Ascending aorta (tissue), 2 donors: ENCODE measurements at places on chromosomes 4 and X.

GRCh38 chrX:131762802-131763234 is 218.9 kb downstream of the OR13H1 start:
- peak; percentile 83 for DNase-seq

- no peak for DNase-seq
Measured at GRCh38 chr4:56007154-56007553, 58.4 kb downstream of the CEP135 start.

GRCh38 chrX:66162331-66162822 is 1.7 kb upstream of the HEPH start:
- DNase-seq: no peak

DNA sequence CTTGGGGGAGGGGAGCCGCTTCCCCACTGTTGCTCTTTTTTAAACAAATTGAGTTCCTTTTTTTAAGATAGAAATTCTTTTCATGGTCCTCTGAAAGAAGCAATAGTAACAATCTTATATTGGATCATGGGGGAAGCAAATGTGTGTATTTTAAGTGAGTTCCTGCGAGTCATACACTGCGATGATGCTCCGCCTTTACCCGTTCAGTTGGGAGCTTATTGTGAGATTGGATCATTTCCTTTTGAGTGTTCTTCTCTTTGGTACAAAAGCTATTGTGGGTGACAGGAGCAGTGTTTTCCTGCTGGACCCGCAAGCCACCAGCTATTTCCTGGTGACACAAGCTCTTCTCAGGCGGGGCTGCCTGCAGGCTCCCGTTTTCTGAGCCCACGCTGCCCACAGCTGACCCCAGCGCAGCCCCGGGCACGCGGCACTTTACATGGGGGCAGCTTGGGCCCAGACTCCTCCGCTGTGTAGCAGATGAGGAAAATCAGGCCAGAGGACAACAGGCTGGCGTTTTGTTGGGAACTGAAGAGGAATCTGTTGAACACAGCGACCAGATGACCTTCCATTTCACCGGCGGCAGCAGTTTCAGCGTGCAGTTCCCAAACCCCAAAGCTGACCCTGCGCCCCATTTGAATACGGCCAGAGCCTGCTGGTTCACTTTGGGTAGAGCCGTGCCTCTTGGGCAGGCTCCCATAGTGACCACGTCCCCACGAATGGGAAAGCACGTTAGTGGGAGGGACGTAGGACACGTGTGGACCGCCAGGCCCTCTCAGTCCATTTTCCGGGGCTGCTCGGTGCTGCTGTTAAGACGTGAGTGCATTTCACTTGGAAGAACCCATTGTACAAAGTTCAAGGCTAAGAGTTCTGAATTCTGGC is 12.2 kb downstream of the TADA2B start:
- DNase-seq: no peak

- no peak for DNase-seq
Measured at GRCh38 chrX:48578661-48579128, 4.4 kb downstream of the RBM3 start.

- DNase-seq: no peak
Measured at GRCh38 chr4:140839888-140840790, 84.0 kb upstream of the TBC1D9 start.

GRCh38 chr4:140233791-140234696 is 80.1 kb upstream of the MAML3 start:
- DNase-seq: no peak

DNA sequence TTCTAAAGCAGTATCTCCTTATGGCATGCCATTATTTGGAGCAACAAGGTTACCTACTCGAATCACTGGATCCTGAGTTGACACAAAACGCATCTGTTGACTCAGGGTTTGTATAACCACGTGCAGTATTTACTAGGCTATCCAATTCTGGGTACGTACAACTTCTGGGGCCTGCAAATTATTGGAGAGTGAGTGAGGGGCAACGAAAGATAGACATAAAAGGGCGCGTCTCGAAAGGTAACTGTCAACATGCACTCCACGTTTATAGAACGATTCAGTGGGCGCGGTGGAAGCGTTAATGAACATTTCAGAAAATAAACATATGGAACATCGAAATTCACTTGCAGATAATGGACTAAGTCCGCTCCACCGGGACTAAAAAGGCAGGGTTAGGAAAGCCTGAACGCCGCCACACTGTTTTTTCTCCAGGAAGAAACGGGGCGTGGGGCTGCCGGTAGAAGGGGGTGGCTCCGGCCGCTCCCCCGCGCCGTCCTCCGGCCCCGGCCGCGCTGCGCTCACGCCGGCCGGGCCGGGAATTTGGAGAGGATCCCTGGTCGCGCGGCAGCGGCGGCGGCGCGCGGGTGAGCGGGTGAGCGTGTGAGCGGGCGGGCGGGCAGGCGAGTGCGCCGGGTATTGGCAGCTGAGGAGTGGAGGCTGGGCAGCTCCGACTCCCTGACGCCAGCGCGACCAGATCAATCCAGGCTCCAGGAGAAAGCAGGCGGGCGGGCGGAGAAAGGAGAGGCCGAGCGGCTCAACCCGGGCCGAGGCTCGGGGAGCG is at the start of gene SMAD1:
SMAD1 (plus strand) TSS at position 690 of the 778 bp plus-strand sequence. CDS start 32,761 bp downstream, outside the sequence.
- DNase-seq: peak; percentile 89

DNA sequence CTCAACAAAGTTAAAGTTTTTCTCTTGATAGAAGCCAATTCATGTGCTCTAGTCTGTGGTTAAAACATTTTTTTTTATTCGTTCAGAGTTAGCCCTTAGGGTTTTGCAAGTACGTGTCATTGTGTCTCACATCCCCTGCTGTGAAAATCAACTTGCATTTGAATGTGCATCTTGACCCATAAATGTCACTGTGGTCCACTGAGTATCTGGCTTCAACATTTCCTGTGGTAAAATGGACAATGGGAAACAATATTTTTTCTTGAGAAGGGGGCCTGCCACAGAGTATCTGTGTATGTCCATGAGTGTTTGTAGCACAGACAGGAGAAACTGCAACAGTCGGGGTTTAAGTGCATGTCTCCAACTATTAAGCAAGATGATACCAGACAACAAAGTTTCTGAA is 554.8 kb upstream of the TENM3 start:
- DNase-seq: no peak

- DNase-seq: no peak
Measured at GRCh38 chr4:144421056-144421455, 224.9 kb upstream of the HHIP start.

GRCh38 chrX:110795645-110796406 is at the start of gene CHRDL1:
TSS of gene CHRDL1 (minus strand) at chrX:110795817. CDS start at chrX:110792181, 3,636 bp downstream.
- DNase-seq: no peak

- DNase-seq: no peak
Measured at GRCh38 chrX:35617836-35618235, 180.3 kb upstream of the MAGEB16 start.

- DNase-seq: no peak
Measured at GRCh38 chr4:88706574-88706973, 8.9 kb upstream of the NAP1L5 start.

- DNase-seq: no peak
Measured at GRCh38 chrX:133654811-133655210, 239.5 kb upstream of the GPC4 start.

GRCh38 chr4:176775338-176775737 is 17.4 kb downstream of the VEGFC start:
- no peak for DNase-seq

- no peak for DNase-seq
Measured at GRCh38 chrX:71919886-71920285, 9.2 kb downstream of the NHSL2 start.

- no peak for DNase-seq
Measured at GRCh38 chr4:128572778-128573241, 236.7 kb upstream of the JADE1 start.

GRCh38 chr4:122412547-122412946 is 33.7 kb downstream of the ADAD1 start:
- no peak for DNase-seq
